Activated CD4-positive, alpha-beta T cell treated with anti-CD3 and anti-CD28 coated beads, Interleukin-2, Interleukin-4, amounts not matched to agents 100 ng/mL and 50 ng/mL, durations not matched to agents 16 hours and 8 hours (primary cell): ENCODE measurements at places on chromosomes 16 and 17.

- no peak for DNase-seq
Measured at GRCh38 chr16:67431775-67432505, 1.0 kb downstream of the HSD11B2 start.

GRCh38 chr17:69335058-69335457, 8.1 kb upstream of the ABCA5 start:
- no peak for DNase-seq

GRCh38 chr17:14790521-14790920, 474.6 kb downstream of the PMP22 start:
- DNase-seq, result no peak

GRCh38 chr17:50635732-50635981, 976 bp downstream of the ABCC3 start:
- no peak for DNase-seq

- DNase-seq, result no peak
Measured at GRCh38 chr17:2803386-2803785, 7.1 kb downstream of the RAP1GAP2 start.

DNA sequence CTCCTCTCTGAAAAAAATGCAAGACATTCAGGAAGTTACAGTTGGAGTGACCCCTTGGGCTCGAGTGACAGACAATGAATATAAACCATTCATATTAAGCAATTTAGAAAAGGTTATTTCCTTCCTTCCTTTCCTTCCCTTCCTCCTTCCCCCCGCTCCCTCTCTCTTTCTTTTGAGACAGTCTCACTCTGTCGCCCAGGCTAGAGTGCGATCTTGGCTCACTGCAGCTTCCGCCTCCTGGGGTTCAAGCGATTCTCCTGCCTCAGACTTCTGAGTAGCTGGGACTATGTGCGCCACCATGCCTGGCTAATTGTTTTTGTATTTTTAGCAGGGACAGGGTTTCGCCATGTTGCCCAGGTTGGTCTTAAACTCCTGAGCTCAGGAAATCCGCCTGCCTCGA, 13.2 kb downstream of the PSMD12 start:
- DNase-seq, result no peak

GRCh38 chr16:17470908-17471718, at the start of gene XYLT1:
Gene XYLT1, minus strand, starts transcription at chr16:17470960. Its CDS starts 164 bp downstream, at chr16:17470796.
- DNase-seq, result no peak

DNA sequence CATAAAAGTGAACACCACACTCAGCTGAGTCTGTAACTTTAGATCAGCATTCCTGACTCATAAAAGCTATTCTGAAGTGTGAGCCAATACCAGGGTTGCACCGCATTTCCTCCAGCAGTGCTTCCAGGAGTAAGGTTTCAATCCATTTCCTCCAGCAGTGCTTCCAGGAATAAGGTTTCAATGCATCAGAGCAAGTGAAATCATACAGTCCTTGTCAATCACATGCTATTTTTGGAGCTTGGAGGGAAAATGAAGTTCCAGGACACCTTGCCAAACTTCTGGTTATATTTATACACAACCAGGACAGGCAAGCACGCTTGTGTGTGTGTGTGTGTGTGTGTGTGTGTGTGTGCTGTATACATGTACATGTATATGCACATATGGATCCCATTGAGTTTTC, 327.6 kb downstream of the GRIN2A start:
- DNase-seq, result no peak
